ENCODE measurements at places on chromosomes 5 and 9.

DNA sequence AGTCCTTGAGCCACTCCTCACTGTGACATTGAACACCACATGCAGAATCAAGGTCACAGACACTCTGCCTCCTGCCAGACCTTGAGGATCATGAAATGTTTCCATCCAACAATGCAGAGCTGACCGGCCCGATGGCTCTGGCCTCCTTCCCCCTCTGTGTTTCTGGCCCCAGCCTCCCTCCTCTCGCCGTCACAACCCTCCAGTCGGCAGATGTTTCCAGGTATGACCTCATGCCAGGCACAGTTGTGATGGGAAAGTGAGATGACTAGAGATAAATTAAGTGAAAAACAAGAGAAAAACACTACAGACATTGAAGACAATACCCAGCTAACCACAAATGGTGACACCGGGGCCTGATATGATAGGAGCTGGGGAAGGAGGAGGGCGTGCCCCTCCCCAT is 9.8 kb downstream of the NTNG2 start:
- DNase-seq: no peak

- no peak for DNase-seq
Observed at GRCh38 chr5:144318460-144318859, 147.8 kb downstream of the KCTD16 start.

GRCh38 chr5:134515801-134516200 is 9.7 kb upstream of the JADE2 start:
- DNase-seq: no peak

GRCh38 chr9:73824671-73825070 is 672.5 kb upstream of the RORB start:
- DNase-seq: no peak

- peak; percentile 4 for DNase-seq
Observed at GRCh38 chr9:33082538-33083326, 6.3 kb upstream of the SMU1 start.

DNA sequence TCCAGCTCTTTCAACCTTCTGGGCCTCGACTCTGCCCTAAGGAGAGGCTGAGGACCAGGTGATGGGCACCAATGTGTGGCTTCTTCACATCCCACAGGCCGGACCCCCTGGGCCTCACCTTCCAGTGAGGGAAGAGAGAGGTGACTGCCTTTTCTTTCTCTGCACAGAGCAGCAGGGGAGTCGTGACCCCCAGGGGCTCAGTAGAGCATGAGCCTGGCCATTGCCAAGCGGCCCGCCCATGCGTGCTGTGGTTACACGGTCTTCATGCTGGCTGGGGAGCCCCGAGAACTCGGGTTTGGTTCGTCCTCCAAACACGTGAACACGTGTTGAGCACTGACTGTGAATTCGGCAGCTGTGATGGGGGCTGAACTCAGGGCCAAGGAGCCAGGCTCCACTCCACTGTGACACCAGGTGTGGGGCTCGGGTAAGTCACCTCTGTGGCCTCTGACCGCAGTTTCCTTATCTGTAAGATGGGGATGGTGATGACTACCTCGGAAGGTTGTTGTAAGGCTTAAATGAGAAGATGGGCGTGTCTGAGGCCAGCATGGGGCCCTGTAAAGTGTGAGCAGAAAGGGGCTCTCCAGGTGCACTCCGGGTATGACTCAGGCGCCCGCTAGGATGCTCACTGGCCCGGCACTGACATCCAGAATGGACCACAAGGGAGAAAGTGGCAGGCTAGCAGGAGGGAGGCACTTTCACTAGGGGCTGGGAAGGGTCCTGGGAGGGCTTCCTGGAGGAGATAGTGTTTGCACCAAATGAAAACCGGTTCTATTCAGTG is 13.4 kb upstream of the GRHPR start:
- no peak for DNase-seq

DNA sequence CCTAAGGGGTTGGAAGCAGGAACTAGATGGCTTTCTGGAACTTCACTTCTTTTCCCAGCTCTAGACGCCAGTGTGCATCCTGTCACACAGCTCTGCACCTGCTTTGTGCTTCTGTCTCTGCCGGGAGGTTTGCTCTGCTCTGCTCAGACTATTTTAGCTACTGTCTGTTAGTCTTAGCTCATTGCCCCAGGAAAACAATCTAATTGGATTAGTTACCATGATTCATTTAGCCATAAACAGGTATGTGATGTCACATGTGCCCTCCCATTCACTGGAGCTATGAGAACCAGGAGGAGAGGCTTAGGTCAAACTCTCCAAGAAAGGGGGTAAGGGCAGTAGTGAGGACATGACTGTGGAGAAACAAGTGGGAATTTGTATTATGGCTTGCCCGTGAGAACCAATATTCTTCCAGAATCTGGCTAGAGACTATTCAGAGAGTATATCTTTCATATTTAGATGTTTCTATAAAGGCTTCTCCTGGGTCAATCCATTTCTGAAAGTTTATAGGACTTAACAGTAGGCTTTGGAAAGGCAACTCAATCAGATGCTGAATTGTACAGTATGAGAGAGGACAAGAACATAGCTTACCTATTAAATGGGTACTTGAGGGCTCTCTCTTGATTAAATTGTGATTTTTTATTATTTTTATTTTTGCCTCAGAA is 22.4 kb upstream of the NREP start:
- no peak for DNase-seq

GRCh38 chr9:126925876-126926275 is 11.3 kb downstream of the RALGPS1 start:
- DNase-seq: no peak

DNA sequence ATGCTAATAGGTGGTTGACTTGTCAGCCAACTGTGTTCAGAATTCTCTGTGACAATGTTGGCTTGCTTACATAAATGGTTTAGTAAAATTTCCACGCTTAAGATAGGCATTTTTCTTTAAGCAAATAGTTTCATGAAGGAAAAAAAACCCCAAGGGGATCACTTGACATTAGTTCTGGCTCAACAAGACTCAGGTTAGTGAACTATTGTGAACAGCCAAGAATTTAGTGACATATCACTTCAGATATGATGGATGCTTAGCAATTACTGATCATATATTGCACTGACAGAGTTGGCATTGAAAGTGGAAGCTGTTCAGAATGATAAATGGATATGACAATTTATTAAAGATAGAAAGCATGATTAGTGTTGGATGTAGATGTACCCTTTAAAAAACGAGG is 218.5 kb downstream of the TMEM232 start:
- DNase-seq: no peak

DNA sequence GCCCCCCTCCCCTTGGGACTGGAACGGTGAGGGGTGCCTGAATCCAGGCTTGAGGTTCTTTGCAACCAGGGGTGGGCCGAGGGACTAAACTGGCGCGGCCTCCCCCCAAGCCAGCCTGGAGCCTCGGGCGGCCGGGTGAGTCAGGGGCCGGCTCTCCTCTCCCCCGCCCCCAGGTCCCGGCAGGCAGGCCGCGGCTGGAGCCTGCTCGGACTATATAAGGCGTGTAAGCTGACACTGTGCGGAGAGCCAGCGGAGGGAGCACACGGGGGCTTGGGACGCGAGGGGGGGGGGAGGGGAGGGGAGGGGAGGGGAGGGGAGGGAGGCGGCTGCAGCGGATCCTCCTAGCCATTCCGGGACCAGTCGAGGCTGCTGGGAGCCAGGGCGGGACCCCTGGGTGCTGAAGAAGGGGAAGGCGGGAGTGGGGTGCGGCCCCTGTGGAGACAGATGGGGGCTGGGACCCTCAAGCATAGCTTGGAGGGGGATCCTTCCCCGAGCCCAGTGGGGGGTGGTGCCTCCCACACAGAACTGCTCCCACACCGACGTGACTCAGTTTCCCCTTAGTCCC is 595 bp downstream of the PDLIM7 start:
- DNase-seq: peak; percentile 53

GRCh38 chr5:134053314-134053839 is 48.6 kb upstream of the VDAC1 start:
- DNase-seq: no peak

GRCh38 chr5:179870403-179870903 is 11.8 kb upstream of the MRNIP start:
- DNase-seq: no peak

GRCh38 chr5:127003798-127004495 is 26.4 kb downstream of the MARCHF3 start:
- no peak for DNase-seq

DNA sequence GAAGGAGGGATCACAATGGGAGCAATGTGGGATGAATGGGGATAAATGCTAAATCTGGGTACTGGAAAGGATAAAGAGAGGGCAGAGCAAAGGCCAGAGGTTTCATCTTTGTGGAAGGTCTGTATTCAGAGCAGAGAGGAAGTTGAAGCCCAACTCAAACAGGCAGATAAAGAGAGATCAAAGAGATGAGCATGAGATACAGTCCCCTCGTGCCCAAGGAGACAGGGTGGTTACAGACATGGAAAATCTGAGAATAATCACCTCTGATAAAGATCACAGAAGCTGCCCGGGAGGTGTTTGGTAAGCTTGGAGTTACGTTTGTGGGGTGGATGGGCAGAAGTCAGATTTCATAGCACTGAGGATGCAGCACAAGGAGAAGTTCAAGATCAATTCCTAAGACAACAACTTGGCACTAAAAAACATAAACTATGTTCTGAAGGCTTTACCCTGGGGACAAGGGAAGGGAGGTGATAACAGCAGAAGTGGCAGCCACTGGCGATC is 459 bp upstream of the ERAP2 start:
- no peak for DNase-seq

- no peak for DNase-seq
Observed at GRCh38 chr9:124855944-124856765, 2.9 kb downstream of the WDR38 start.

DNA sequence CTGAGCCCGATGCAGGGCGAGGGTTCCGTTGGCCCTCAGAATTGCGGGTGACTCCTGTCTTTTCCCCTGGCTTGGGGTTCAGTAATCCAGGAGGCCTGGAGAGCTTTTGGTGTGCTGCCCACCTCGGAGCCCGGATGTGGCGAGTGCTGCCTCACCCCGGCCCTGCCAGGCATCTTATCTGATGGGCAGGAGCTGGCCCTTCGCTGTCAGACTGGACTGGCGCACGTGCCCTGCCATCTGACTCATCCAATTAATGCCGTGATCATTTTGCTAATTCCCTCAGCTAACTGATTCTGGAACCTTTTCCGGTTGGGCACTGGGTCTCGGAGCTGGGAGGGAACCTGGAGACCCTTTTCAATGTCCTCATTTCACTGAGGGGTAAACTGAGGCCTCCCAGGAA is 34.6 kb downstream of the RXRA start:
- DNase-seq: no peak

DNA sequence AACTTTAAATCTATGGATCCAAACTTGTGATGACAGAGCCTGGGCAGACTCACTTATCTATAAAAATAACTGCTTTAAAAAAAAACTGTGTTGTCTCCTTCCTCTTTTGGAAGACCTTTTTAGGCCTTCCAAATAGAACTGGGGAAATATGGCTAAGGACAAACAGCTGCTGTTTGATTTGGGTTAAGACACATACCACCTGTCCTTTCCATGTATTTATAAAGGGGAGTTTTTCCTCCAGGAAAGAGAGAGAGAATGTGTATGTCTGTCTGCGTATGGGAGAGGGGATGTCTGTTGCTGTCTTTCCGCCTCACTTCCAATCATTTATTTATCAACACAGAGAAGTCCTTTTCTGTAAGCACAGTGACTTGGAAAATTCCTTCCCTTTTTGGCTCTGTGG is 2.8 kb downstream of the ARHGEF37 start:
- DNase-seq: no peak

DNA sequence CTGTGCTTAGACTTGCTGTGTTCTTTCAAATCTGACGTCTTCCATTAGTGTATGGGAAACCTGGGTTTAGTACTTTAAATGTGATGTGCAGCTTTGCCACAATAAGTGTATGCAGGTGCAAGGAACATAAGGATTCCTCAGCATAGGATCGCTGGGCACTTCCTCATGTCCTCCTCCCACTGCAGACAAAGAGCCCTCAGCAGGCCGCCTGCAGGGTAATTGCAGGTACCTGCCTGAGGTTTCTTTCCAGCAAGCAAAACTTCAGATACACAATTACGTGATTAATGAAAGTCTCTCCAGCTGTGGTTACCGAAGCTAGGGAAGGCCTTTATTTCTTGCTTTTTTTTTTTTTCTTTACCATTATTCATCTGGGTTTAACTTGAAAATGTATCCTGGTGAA is 233.1 kb downstream of the RFK start:
- no peak for DNase-seq

DNA sequence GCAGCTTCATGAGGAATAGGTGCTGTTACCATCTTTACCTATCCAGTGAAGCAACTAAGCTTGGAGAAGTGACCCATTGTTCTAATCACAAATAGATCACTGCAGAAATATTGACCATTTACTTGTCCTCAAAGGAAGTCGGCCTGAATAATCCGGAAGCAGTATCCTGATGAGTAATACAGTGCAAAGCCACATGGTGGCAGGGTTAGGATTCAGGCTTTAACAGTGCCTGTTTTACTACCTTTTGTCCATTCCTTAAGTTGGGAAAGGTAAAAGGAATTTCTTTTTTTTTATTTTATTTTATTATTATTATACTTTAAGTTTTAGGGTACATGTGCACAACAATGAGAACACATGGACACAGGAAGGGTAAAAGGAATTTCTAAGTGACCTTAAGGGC is 336.3 kb downstream of the KDM4C start:
- no peak for DNase-seq

GRCh38 chr9:135146766-135147473 is 59.5 kb downstream of the OLFM1 start:
- DNase-seq: no peak

- no peak for DNase-seq
Observed at GRCh38 chr5:2207416-2208238, 324.9 kb upstream of the IRX4 start.

DNA sequence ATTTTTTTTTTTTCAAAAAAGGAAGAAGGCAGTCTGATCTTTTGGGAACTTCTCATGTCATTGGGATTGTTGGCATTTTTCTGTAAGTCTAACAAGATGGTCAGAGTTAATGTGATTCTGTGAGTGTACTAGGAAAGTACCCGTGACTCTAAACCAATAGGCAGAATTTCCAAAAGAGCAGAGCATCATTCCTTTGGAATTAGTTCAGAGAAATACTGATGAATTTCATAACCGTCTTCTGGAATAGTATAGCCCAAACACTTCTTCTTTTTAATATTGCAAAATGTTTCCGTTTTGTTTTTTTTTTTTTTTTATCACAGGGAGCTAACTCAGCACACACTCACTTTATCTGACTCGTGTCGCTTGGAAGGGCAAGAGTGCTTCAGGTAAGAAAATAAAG is 407.4 kb downstream of the DTWD2 start:
- DNase-seq: no peak

GRCh38 chr9:116580853-116581252 is 106.3 kb upstream of the TRIM32 start:
- DNase-seq: no peak

Data from CD14-positive monocyte (primary cell).